ENCODE measurements at places on chromosomes 16 and 17.

DNA sequence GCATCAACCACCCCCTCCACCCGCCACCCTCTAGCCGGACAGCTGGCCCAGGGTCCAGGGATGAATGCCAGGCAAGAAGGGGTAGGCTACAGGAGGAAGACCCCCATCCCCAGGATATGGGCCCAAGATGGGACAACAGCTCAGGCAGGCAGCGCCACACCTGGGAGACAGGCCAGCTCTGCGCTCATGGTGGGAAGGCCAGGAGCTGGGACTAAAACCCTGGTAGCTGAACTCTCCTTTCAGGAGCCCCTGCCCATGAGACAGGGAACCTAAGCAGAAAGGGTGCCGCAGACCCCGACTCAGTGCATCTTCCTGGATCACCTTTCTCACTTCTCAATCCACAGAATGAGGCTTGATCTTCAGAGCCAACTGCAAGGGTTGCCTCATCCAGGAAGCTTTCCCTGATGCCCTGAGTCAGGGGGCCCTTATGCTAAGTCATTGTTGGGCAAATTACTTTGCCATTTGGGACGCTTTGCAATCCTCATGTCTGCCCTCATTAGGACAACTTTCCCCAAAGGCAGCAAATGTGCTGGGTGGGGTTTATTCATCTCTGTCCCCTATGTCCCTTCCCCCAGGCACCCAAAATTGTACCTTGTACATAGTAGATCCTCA lies 9.0 kb downstream of the ZDHHC1 start:
- no peak for DNase-seq

- DNase-seq, result no peak
Measured at GRCh38 chr17:60137731-60138130, 12.0 kb upstream of the CA4 start.

GRCh38 chr16:87367529-87367928 lies 16.0 kb downstream of the FBXO31 start:
- no peak for DNase-seq

DNA sequence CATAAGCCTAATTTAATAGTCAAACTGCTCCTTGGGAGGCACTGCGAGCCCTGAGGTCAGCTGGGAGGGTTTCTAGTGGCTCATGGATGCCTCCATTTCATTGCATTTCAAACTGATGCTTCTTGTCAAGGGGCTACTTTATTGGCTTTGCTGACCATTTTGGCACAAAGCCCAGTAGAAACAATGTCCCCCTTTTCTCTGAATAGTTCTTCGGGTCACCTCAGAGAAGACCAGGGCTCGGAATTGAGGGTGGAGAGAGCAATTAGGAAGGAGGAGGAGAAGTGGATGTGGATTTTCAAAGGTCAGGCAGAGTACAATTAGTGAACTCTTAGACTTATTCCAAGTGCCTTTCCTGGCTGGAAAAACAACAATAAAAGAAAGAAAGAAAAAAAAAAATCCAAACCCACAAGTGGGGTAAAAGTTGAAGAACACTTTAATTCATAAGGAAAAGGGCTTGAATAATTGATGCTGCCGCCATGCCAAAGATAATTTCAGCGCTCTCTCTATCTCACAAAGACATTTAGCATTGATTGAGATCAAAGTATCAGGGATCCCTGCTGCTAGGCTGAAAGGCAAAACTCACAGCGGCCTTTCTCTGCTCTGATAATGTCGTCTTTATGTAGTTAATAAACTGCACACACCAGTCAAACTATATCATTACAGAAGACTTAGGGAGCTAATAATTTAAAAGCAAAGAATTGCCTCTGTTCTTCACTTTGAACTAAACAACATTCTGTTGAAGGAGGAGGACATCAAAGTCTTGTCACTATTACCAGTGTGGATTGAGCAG lies 122.7 kb downstream of the RGS9 start:
- DNase-seq, result no peak

DNA sequence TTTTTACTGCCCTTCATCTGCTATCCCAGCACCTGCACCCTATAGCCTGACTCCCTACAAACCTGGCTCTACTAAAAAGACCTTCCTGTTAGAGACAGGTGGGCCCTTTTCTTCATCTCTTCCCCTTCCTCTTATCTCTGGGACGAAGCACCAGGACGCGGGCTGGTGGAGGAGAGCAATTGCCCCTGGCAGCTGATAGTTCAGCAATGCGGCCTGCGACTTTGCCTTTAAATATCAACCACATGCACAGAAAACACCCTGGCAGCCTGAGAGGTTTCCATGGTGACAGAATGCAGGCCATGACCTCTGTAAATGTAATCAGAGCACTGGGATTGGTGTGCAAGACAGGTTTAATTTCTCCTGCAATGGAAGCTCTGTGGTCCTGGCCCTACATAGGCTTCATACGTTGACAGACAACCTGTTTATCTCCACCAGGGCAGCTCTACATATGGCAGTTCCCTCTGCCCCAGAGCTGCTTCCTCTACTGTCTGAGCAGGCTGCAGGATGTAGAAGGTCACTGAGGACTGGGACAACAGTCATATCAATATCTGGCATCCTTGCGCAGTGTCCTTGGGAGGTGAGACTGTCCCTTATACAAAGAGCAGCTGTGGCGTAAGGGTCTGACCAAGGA lies 10.0 kb upstream of the SKAP1 start:
- peak; percentile 31 for DNase-seq

- no peak for DNase-seq
Measured at GRCh38 chr17:61122326-61122913, 277.2 kb upstream of the TBX2 start.

- DNase-seq, result no peak
Measured at GRCh38 chr16:74729783-74730683, 29.4 kb upstream of the MLKL start.

- DNase-seq, result no peak
Measured at GRCh38 chr17:56177361-56177760, 24.1 kb downstream of the ANKFN1 start.

Data from stimulated activated naive CD4-positive, alpha-beta T cell treated with Interleukin-2 at 50 U/mL for 16 hours (primary cell).